ENCODE measurements at places on chromosomes 5 and 9.

DNA sequence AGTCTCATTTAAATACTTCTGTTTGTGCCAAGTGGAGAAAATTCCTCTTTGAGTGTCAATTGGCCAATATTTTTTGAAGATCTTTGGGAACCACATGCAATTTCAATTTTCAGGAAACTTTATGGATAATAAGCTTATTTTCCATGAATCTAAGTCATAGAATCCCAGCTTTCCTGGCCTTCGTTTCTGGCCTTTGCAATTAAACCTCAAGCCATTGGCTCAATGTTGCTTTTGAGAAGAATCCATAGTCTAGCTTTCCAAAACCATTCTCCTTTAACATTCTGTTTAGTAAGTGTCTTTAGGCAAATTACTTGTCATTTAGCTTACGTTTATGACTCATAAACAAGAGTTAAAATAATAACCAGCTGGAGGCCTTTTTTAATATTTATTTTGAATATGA is 145.0 kb upstream of the FTMT start:
- DNase-seq = no peak

GRCh38 chr5:124301850-124302249 is 444.6 kb downstream of the ZNF608 start:
- DNase-seq = no peak

- DNase-seq = no peak
Observed at GRCh38 chr9:85158512-85158911, 489.0 kb downstream of the NTRK2 start.

- DNase-seq = no peak
Observed at GRCh38 chr9:438066-438465, 223.4 kb downstream of the DOCK8 start.

DNA sequence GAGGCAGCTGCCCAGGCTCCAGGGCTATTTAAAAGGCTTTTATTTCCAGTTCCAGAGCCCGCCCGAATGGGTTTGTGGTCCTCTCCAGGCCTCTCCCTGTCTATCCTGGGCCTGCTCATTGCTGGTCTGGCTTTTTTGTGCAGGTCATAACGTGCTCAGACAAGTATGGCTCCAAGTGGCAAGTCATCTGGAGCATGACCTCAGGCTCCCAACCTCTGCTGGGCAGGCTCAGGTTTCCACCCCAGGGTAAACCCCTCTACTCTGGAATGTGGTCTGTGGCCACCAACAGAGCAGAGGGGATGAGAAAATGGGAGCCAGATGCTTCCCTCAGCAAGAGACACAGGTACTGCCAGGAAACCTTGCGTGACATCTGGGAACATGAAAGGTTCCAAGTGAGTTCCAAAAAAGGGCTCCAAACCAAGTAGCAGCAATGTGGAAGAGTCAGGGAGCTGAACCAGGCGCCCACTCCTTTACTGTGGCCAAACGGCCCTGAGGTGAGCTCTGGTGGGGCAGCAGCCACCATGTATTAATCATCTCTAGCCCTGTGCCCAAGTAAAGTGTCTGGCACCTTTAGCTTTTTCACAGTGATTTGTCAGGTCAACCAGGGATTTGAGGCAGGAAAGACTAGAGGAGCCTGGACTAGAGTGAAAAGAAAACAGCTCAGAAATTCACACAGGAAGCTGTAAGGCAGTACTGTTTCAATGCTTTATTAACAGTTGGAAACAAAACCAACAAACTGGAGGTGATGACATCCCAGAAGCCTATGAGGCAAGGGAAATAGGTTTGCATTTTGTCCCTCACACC is 25.7 kb downstream of the PCDHGC5 start:
- DNase-seq = no peak

GRCh38 chr5:158313027-158313732 is 454.2 kb upstream of the CLINT1 start:
- no peak for DNase-seq

- DNase-seq = no peak
Observed at GRCh38 chr5:126615286-126615685, 14.5 kb downstream of the PHAX start.

- DNase-seq = no peak
Observed at GRCh38 chr9:127813686-127814226, 11.1 kb downstream of the FPGS start.

- no peak for DNase-seq
Observed at GRCh38 chr5:16886366-16886736, 49.7 kb downstream of the MYO10 start.

DNA sequence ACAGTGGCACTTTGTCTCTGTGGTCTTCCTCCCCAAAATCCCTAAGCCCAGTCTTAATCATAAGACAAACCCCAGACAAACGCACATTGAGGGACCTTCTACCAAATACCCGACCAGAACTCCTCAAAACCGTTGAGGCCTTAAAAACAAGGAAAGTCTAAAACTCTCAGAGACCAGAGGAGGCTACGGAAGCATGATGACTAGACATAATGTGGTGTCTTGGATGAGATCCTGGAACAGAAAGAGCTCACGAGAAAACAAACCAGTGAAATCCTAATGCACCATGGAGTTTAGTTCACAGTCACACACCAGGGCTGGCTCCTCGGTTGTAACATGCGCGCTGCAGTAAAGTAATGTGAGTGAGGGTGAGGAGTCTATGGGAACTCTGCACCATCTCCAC is 58.4 kb downstream of the OTULIN start:
- no peak for DNase-seq

- no peak for DNase-seq
Observed at GRCh38 chr9:129716091-129716490, 36.8 kb downstream of the PTGES start.

DNA sequence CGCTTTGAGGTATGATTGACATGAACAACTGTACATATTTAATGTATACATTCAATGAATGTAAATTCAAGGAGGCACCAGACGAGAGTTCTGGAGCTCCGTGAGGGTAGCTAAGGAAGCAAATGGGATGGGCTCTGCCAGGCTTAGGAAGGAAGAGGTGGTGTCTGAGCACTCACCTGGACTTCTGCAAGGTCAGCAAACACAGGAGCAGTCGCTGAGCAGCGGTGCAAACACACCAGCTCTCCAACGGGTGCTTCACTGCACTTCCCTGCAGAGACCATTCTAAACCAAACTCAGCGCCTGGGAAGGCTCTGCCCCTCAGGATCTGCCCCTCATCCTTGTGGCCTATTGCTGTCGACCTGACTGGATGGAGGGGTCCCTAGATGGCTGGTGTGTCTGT is 101.5 kb downstream of the COL23A1 start:
- DNase-seq = no peak

- DNase-seq = no peak
Observed at GRCh38 chr9:71733176-71733575, 35.1 kb downstream of the CEMIP2 start.

GRCh38 chr5:176573564-176574296 is 24.6 kb downstream of the CDHR2 start:
- no peak for DNase-seq

GRCh38 chr5:172876578-172876977 is 42.5 kb downstream of the ERGIC1 start:
- DNase-seq = no peak

- DNase-seq = no peak
Observed at GRCh38 chr9:126844085-126844484, 16.4 kb upstream of the ZBTB34 start.

- no peak for DNase-seq
Observed at GRCh38 chr5:2032432-2032831, 149.7 kb upstream of the IRX4 start.

GRCh38 chr5:84292788-84293653 is 91.7 kb downstream of the EDIL3 start:
- no peak for DNase-seq

- no peak for DNase-seq
Observed at GRCh38 chr5:55691265-55692105, 20.6 kb downstream of the SLC38A9 start.

- DNase-seq = no peak
Observed at GRCh38 chr5:151153300-151153699, 4.3 kb downstream of the ANXA6 start.

DNA sequence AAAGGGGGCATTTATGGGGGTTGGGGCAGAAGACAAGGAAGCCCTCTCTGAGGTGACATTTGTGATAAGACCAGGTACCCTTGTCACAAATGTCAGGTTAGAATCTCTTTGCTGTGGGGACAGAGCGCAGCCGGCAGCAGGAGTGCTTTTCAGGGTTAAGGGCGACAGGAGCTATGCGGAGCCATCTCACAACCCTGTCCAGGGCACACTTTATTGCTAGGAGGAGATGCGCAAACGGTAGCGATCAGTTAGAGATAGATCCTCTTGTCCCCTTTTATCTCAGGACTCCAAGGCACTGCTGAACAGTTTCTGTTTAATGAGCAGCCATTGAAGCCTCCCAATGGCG is 438 bp upstream of the LAMC3 start:
- no peak for DNase-seq

GRCh38 chr5:170481849-170482248 is 22.0 kb upstream of the KCNIP1 start:
- DNase-seq = no peak

GRCh38 chr5:151775025-151775606 is 3.4 kb downstream of the G3BP1 start:
- DNase-seq = no peak

- DNase-seq = no peak
Observed at GRCh38 chr5:168914491-168914890, 335.3 kb upstream of the PANK3 start.

DNA sequence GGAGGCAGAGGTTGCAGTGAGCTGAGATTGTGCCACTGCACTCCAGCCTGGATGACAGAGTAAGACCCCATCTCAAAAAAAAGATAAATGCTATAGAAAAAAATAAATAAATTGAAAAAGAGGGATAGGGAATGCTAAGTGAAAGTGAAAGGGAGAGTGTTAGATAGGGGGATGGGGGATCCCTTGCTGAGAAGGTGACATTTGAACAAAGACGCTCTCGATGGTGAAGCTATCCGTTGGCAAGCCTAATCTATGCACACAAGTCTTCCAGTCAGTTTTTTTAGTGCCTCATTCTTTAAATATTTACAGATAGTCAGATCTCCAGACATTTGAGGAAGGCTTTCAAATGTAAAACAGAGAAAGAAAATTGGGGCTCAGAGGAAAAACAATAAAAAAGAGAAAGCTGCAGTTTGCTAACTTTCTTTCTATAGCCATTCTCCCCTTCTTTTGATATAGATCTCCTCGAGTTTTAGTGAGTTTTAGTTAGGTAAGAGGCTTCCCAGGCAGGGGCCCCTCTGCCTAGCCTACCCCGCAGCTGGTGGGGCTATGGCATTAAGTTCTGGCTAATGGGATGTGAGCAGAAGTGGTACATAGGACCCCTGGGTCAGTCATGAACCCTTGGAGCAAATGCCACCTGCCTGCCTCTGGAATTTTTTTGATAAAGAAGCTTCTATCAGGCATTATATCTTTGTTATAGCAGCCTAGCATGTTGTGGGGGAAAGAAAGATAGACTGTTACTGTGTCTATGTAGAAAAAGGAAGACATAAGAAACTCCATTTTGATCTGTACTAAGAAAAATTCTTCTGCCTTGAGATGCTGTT is 12.0 kb downstream of the GLRX start:
- DNase-seq = no peak

- DNase-seq = no peak
Observed at GRCh38 chr5:150180241-150181026, 9.4 kb upstream of the SLC6A7 start.

DNA sequence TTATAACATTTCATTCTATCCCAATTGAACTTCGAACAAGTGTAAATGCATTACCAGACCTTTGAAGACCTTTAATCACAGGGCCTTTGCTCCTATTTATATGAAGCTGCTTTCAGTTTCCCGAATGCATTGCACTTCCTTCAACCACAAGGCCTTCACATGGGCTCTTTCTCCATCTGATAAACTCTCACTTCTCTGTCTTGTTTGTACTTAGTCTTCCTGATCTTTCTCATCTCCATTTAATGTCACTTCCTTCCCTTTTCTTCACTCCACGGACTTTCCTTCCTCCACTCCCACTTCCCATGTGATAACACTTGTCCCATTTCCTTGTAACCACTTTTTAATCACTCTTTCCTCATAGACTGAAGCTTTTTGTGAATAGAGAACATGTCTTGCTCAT is 74.3 kb upstream of the TNC start:
- DNase-seq = no peak

GRCh38 chr5:142690667-142691066 is 4.8 kb upstream of the FGF1 start:
- DNase-seq = no peak

DNA sequence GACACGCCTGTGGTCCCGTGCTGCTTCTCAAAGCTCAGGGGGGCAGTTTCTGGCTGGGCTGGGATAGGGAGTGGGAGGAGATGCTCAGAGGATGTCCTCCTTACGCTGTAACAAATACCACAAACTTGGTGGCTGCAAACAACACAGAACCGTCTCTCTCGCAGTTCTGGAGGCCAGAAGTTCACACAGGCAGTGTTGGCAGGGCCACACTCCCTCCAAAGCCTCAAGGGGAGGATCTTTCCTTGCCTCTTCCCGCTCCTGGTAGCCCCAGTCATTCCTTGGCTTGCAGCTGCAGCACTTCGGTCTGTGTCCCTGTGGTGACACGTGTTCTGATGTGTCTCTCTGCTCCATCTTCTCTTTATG is 10.4 kb upstream of the ORM1 start:
- no peak for DNase-seq

GRCh38 chr5:170310256-170310926 is 12.8 kb upstream of the LCP2 start:
- DNase-seq = no peak

DNA sequence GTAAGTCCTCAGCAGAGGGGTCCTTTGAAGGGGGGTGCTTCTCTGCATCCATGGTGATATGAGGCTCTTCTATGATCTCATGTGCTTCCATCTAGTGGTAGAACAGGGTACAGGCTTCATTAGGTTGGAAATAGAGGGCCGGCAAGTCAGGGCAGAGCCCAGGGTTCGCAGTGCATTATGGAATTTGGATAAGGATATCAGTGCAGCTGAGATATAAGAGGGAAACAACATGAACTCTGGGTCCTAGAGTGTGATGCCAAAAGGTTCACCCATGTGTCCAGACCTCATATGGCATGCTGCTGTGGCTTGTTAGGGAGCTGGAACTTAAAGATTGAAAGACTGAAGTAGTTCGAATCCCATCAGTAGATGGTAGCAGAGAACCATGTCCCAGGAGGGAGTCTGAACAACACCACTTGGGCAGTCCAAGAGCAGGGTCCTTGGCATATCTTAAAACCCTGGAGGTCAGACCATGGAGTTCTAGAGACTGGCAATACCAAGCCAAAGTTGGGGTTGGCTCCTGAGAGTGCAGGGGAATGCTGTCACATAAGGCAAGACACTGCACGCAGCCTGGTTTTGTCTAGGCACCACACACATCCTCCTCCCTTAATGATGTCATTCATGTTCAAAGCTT is 2.3 kb downstream of the FAM221B start:
- no peak for DNase-seq

GRCh38 chr9:109335929-109336328 is 15.1 kb upstream of the EPB41L4B start:
- DNase-seq = no peak

- no peak for DNase-seq
Observed at GRCh38 chr9:86828631-86829030, 118.7 kb downstream of the GAS1 start.

GRCh38 chr9:135783540-135784245 is 81.7 kb downstream of the KCNT1 start:
- DNase-seq = no peak

DNA sequence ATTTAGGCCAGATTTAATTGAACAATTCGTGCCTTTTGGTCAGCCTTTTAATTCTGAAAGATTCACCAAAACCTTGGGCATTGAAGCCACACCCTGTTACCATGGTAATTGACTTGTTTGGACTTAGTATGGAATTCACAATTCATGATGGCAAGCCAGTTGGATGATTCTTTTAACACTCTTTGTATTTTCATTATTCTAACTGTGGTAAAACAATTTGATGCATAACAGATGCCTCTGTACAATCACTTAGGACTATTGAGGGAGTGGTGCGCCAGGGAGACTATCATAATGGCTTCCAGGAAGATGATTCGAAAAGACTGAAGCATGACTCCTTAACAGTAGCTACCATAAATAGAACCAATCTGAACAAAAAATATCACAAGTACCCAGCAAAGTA is 381.1 kb upstream of the ADAMTS16 start:
- no peak for DNase-seq
